Fibroblast of villous mesenchyme (primary cell): ENCODE measurements at places on chromosomes 6 and 20. TPM values are rescaled to one million over a fixed set of nuclear protein-coding genes. Genes with fewer than 3 reads are reported as not detected.

GRCh38 chr20:48594533-48594932 lies 233.3 kb downstream of the PREX1 start:
- no peak for DNase-seq

DNA sequence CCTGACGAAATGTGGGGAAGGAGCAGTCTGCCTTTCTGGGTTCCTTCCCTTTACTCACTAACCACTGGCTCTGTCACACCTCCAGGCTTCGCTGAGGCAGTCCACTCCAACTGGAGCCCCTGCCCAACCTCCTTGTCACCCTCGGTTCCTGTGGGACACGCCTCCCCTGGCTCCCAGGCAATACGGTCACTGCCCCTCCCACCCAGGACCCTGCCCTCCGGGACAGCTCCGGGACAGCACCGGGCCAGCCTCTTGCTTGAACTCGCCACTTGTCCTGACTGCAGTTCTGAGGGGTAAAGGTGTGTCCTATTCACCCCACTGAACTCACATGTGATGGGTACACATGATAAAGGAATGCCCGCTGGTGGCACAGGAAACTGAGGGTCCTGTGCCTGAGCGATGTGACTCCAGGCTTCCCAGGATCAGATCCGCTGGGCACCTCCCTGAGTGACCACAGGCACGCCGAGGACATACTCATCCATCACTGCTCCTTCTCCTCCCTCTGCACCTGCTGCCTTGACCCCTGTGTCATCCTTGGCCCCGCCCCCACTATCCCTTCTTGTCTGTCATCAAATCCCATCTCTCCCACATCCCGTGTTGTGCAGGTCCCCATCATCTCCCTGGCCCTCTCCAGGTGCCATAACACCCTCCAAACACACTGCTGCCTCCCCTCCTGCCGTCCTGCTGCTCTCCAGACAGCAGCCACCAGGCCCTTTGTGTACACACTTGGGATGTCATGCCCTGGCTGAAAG lies 7.9 kb downstream of the SDCBP2 start:
- DNase-seq: no peak

- no peak for DNase-seq
These were observed 36.8 kb upstream of the SAMD3 start for GRCh38 chr6:130259557-130259956.

Gene C2
- 1.3 and 2.3 TPM in 2 replicates for total RNA-seq

Gene TFAP2C
- 13.5 and 18.1 TPM in 2 replicates for total RNA-seq
